ENCODE measurements at places on chromosomes 2 and 18.

- H3K27ac ChIP-seq: no peak overlapping the region
- H3K27me3 ChIP-seq: no peaks in the 10 kb centered on the region
- H3K4me1 ChIP-seq: no peaks in the 10 kb centered on the region
- no peak for DNase-seq
- H3K36me3 ChIP-seq: no peaks in the 10 kb centered on the region
Measured at GRCh38 chr2:54073796-54074195, 41.6 kb upstream of the ACYP2 start.

- no peaks in the 10 kb centered on the region for H3K36me3 ChIP-seq
- no peak overlapping the region for H3K4me3 ChIP-seq
- H3K27me3 ChIP-seq: no peaks in the 10 kb centered on the region
- H3K27ac ChIP-seq: no peak overlapping the region
- no peaks in the 10 kb centered on the region for H3K4me1 ChIP-seq
Measured at GRCh38 chr18:71682591-71682990, 861.6 kb downstream of the CBLN2 start.

GRCh38 chr2:229201521-229201920, 69.6 kb downstream of the PID1 start:
- no peaks in the 10 kb centered on the region for H3K4me1 ChIP-seq
- H3K27ac ChIP-seq: no peak overlapping the region
- H3K4me3 ChIP-seq: no peak overlapping the region
- no peak for DNase-seq

DNA sequence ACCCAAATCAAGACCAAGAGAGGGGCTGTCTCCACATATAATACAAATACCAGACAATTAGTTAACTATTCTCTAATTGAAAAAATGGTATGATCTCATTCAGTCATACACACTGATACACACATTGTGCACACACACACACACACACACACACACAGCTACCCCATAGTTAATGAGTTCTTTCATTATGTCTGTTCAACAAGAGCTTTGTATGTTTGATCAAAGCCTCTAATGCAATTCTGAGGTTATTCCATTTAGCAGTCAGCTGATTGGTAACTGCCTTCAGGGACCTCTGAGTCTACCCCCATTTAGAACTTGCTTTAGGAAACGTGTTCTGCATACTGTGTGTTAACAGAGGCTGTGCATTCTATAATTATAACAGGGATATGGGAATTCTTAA, 741.4 kb upstream of the LRRTM4 start:
- H3K4me3 ChIP-seq: no peak overlapping the region
- no peak for DNase-seq
- H3K4me1 ChIP-seq: no peaks in the 10 kb centered on the region
- no peaks in the 10 kb centered on the region for H3K27me3 ChIP-seq

- no peak overlapping the region for H3K4me3 ChIP-seq
- no peak for DNase-seq
- H3K27me3 ChIP-seq: no peaks in the 10 kb centered on the region
- H3K36me3 ChIP-seq: no peaks in the 10 kb centered on the region
- no peaks in the 10 kb centered on the region for H3K4me1 ChIP-seq
Measured at GRCh38 chr2:41920812-41921211, 127.0 kb upstream of the PKDCC start.

All from CD4-positive, alpha-beta T cell (primary cell).